EH (cell line): ENCODE measurements at places on chromosomes 16 and 17.

DNA sequence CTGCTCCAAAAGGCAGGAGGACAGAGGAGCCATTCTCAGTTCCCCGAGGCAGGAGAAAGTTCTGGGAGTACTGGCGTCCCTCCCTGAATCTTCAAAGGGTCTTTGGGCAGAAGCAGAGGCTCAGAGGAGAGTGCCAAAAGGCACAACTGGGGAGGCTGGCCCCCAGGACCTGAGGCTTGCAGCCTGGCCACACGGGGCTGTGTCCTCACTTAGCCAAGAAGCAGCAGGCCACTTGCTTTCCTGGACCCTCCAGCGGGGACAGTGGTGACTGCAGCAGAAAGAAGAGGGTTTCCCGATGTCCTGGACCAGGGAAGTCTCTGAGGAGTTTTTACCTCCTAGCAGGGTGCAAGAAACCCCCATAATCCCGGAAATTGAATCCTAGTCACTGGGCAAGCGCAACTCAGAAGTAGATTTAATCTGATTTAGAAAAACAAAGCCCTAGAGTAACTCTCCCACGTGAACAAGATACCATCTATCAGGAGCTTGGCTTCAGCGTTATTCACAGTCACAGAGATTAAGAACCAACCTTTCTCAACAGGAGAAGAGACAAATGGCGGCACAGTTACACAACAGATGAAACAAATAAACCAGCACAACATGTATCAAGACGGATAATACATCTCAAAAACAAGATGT, 25.5 kb upstream of the BCO1 start:
- no peak for DNase-seq

- no peak for DNase-seq
These were observed 74.5 kb upstream of the HSBP1 start for GRCh38 chr16:83733301-83733700.

- no peak for DNase-seq
These were observed 3.4 kb upstream of the HLF start for GRCh38 chr17:55261311-55261710.

DNA sequence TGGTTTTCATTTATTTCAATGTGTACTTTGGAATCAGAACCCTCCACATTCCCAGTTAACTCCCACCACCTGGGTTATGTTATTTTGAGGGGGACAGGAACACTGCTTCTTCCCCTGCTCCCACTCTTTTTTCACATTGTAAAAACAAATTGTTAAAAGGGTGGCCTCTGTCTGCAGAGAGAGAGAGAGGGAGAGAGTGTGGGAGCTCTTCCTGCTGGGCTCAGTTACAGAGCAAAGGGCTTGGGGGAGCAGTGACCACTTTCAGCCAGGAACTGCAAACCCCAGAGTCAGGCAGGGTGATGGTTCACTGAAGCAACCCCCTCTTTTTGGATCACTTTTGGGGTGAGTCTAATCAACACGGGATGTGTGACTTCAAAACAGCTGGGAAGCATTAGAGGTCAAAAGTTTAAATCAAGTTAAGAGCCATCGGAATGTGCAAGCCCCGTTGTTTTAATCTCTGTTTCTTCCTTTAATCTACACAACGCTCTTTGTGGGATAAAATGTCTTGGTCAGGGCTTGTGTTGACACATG, 577.0 kb upstream of the CDH11 start:
- DNase-seq: peak; percentile 52

DNA sequence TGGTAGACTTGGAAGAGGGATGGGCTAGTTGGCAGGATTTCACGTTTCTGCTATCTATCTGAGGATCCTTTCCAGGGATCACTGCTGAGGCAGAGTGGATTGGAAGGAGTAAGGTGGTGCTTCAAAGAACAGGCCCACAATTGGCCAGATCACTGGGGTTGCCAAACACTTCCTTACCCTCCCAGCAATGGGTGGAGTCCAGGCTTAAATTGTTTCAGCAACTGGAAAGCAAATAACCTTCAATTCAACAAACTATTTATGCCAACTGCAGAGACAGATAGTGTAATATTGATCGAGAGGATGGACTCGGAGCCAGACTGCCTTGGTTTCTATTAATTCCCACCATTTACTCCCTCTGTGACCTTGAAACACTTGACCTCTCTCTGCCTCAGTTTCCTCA, 2.1 kb downstream of the ARRB2 start:
- no peak for DNase-seq

DNA sequence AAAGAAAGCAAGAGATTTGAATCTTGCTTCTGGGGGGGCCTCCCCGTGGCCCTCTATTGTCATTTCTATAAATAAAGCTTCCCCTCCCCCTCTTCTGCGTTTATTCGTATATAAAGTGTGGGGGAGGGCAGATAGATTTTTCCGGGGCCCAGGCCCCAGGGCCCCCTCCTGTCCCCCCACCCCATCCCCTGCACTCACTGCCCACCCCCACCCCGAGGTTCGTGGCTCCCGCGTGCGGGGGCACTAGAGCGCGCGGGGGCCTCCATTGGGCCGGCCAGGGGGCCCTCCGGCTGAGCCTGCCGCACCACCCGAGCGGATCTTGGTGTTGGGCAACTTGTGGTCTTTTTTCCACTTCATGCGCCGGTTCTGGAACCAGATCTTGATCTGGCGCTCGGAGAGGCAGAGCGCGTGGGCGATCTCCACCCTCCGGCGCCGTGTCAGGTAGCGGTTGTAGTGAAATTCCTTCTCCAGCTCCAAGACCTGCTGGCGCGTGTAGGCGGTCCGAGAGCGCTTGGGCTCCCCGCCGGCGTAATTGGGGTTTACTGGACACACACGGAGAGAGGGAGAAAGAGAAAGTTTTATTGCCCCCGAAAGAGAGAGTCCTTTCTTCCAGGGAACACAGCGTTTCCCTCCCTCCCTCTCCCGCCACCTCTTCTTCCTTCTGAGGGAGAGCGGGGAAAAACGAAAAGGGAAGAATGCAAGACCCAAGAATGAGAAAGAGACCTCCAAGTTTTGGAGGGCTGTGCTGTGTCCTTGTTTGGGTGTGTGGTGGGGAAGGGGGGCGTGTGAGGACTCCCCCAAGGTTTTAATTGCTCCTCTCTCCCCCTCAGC, 1.5 kb downstream of the HOXB4 start:
- DNase-seq: no peak

- no peak for DNase-seq
These were observed 40.7 kb upstream of the GPR139 start for GRCh38 chr16:20114356-20114755.

DNA sequence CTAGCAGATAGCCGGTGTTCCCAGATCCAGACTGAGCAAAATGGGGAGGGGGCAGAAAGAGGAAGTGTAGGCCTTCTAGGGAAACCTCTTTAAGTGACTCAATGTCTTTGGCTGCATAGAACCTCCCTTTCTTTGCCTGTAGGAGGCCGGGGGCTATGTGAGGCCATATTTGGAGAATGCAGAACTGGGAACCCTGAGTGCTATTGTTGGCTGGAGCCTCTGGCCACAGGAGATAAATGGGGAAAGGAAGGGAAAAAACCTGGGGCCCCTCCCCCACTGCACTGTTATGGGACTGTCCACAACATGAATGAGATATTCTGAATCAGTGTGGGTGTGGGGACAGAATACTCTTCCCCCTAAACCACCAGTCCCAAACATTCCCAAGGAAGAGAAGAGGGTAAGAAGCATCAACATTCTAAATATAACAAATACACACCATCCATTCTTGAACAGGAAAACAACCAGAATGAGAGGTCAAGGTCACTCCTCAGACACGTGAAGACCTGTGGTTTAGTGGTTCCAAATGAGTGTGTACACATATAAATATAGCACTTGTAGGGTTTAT, 2.4 kb downstream of the VPS25 start:
- DNase-seq: peak; percentile 77

GRCh38 chr16:83615953-83616350, 191.8 kb upstream of the HSBP1 start:
- peak; percentile 40 for DNase-seq

DNA sequence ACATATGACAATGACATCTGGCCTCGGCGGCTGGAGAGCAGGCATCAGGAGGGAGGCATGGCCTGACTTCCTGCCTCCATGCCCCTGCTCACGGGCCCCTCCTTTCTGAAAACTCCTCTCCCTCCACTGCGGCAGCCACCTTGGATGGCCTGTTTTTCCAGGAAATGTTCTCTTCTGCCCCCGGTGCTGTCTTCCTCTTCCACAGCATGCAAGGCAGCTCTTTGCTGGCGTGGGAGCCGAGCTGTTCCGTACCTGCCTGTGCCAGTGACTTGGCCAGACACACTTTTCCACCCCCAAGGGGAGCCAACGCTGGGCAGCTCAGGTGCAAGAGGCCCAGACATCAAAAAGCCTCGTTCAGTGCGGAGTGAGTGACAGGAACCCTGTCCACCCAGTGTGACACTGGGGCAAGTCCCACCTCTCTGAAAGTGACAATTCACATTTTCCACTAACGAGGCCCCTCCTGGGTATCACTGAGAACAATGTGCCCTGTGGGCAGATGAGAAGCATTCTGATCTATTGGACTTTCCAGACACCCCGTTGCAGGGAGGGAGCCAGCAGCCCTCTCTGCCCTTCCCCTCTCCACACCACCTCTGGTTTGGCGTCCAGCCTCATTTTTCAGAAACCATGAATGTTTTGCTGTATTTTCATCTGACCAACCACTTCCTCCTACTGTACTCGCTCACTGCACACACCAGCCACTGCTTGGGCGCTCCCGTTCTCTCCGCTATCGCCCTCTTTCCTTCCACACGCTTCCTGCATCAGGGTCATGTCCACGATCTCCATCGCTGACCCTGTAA, 31.2 kb downstream of the NSMCE1 start:
- peak; percentile 57 for DNase-seq

DNA sequence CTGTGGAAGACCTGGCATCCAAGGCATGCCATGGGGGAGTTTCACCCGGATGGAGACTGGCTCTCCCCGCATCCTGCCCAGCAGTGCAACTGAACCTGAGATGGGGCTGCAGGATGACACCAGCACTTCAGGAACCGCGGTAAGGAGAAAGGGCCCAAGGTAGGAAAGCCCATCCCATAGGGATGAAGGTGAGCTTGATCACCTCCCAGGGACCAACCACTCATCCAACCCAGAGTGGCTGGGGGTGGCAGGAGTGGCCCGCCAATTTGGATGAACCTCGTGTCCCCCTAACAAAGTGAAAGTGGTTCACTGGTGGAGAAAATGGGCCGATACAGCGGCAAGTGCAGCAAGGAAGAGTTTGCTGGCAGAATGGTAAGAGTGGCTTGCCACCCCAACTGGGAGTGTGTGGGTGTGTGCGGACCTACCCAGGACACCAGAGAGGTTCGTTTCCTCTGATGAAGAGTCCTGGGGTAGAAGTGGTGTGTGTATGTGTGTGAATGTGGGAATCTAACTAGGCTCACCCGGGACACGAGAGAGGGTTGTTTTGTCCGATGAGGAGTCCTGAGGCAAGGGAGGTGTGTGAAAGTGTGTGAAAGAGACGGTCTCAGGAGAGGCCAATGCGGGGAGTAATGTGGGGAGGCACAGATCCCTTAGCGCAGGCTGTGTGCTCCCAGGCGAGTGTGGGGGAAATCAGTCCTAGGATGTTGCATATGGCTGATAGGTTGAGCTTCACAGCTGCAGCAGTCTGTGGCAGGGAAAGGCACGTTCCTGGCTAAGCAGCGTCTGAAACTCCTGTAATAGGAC, 22.6 kb downstream of the ACSM1 start:
- DNase-seq: peak; percentile 6

- no peak for DNase-seq
These were observed 19.7 kb upstream of the NDUFAB1 start for GRCh38 chr16:23615805-23616204.

DNA sequence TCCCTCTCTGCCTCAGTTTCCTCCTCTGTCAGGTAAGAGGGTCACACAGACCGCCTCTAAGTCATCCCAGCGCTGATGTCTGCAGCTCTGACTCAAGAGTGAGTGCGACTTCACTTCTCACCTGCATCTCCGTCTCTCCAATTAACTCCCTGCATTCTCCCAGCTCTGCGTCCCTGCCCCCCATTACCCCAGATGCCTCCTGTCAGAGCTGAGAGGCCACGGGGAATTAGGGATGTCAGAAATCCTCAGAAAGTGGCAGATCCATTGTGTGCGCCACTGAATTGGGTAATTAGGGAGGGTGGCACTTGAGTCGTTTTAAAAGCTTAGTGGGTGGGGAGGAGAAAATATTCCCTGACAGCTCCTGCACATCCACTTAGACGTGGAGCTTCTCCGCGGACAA, 885.4 kb upstream of the EEF2KMT start:
- no peak for DNase-seq

DNA sequence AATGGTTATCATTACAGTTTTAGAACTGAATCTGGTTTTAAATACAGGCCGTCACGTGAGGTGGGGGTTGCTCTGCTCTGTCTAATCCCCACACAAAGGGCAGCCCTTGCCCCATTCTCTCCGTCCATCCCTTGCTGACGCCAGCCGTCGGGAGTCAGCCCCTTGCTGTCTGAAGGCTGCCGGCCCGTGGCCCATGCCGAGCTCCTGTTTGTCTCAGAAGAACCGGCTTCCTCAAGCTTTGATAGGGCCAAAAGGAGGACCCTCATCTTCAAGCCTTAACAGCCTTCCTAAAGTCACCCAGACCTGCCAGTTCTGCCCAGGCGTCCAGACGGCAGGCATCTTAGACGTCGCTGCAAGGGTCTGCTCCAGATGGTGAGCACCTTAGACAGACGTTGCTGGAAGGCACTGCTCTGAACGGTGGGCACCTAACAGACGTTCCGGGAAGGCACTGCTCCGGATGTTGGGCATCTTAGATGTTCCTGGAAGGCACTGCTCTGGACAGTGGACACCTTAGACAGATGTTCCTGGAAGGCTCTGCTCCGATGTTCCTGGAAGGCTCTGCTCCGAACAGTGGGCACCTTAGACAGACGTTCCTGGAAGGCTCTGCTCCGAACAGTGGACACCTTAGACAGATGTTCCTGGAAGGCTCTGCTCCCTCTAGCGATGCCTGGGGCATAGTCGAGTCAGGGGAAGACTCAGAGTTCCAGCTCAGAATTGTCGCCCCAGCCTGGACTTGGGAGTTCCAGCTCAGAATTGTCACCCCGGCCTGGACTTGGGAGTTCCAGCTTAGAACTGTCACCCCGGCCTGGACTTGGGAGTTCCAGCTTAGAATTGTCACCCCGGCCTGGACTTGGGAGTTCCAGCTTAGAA, 35.1 kb upstream of the CHMP6 start:
- DNase-seq: no peak

GRCh38 chr17:57945996-57946797, 9.0 kb downstream of the CUEDC1 start:
- DNase-seq: peak; percentile 85

DNA sequence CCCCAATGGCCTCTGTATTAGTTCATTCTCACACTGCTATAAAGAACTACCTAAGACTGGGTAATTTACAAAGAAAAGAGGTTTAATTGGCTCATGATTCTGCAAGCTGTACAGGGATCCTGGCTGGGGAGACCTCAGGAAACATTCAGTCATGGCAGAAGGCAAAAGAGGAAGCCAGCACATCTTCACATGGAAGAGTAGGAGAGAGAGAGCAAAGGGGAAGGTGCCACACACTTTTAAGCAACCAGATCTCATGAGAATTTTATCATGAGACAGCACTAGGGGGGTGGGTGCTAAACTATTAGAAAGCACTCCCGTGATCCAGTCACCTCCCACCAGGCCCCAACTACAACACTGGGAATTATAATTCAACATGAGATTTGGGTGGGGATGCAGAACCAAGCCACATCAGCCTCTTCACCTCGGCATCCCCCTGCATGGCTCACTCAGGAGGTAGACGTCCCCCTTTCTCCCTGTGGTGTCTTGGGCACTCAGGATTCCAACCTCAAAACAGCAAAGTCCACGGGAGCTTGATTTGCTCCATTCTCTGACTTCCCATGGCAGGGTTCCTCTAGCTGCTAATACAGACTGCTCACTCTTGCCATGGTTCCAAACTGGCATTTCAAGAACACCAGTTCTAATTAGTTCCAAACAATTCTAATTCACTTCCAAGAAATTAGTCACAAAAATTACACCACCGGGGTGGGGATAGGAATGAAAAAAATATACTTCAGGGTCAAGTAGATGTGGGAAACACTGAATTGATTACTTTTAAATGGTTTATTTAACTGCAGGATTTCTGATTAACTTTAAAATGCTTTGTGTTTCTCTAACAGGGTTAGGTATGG, 203.8 kb upstream of the HSBP1 start:
- peak; percentile 21 for DNase-seq
